ENCODE measurements at places on chromosomes 11 and 22.

- DNase-seq: no peak
Observed at GRCh38 chr11:69928975-69929374, 109.8 kb upstream of the FGF3 start.

DNA sequence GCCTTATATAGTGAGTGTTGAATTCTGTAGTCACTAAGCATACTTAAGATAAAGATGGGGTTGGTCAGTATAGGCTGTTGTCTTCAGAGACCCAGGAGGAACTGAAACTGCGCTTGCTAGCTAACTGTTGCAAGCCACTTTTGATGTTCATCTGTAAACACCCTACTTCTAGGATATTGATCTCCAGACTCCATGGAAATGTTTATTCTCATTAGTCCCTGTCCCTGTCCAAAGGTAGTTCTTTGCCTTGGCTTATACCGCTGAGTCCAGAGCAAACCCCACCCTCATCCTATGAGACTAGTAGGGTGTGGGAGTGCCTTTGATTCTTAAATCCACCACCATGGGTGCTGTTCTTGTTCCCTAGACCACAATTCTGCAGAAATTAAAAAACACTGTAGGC is 36.4 kb downstream of the DEPDC5 start:
- DNase-seq: no peak

- DNase-seq: no peak
Observed at GRCh38 chr11:117473481-117474091, 145.9 kb downstream of the CEP164 start.

- no peak for DNase-seq
Observed at GRCh38 chr11:68845351-68846002, 3.8 kb upstream of the CPT1A start.

DNA sequence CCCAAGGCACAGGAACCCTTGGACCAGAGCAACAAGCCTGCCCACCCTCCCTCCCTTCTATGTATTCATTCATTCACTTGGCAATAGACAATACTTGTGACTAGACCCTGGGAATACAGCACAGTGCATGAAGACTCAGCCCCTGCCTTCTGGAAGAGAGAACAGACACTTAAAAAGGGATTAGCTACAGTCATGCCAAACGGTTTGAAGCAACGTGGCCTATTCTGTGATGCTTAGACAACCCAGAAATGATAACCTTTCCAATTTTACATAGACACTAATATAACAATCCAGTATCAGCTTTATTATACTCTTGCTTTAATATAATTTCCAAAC is 52.6 kb downstream of the KREMEN1 start:
- no peak for DNase-seq

GRCh38 chr11:33828604-33829429 is 54.5 kb upstream of the FBXO3 start:
- DNase-seq: no peak

DNA sequence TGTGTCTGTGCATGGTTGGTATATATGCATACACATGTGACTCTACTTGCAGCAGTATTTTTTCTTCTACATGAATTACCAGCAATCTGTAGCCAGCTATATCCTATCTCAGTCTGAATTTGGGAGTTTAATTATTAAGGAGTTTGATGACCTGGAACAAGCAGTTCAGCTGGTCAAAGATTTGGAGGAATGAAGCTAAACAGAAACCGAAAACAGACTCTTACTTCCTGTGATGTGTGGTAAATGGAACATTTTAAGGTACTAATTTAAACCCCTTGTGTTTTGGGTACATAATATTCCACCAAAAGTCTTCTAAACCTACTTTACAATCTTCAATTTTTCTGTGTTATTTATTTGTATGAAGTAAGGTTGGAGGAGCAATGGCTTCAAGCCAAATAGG is 124.4 kb upstream of the PGR start:
- no peak for DNase-seq

- DNase-seq: no peak
Observed at GRCh38 chr11:76880314-76880713, 19.6 kb downstream of the ACER3 start.

GRCh38 chr11:128346804-128347203 is 240.6 kb downstream of the ETS1 start:
- DNase-seq: peak; percentile 33

DNA sequence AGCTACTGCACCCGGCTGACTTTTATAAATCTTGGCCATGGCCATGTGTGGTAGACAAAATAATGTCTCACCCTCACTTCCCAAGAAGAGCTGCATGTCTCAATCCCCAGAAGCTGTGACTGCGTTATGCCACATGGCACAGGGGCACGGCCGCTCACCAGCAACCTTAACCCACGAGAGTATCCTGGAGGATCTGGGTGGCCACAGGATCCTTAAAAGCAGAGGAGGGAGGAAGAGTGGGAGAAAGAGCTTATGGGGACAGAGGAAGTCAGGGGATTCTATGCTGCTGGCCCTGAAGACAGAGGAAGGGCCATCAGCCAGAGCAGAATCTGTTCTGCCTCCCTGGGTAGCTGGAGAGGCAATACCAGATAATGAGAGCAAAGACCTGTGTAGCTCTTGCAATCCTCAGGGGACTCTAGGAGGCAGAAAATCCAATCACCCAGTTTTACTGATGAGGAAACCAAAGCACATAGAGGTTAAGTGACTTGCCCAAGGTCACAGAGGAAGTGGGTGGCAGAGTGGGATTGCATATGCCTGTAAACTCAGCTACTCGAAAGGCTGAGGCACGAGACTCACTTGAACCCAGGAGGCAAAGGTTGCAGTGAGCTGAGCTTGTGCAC is 55.3 kb downstream of the CELSR1 start:
- DNase-seq: no peak

DNA sequence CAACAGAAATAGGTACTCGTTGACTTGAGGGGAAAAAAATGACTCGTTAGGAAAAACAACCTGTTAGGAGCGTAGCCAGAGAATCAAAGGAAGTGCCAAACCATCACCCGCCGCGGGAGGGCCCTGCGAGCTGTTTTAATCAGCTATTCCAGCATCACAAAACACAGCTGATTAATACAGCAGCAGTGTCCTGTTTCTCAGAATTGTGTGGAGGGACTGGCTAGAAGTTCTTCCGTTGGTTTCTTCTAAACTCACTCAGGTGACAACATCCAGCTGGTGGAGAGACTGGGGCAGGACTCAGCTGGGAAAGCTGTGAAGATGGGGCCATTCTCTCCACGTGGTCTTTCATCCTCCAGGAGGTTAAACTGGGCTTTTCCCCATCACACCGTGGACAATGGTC is 28.0 kb downstream of the HSPA8 start:
- no peak for DNase-seq

- no peak for DNase-seq
Observed at GRCh38 chr11:3781423-3781822, 15.9 kb downstream of the NUP98 start.

DNA sequence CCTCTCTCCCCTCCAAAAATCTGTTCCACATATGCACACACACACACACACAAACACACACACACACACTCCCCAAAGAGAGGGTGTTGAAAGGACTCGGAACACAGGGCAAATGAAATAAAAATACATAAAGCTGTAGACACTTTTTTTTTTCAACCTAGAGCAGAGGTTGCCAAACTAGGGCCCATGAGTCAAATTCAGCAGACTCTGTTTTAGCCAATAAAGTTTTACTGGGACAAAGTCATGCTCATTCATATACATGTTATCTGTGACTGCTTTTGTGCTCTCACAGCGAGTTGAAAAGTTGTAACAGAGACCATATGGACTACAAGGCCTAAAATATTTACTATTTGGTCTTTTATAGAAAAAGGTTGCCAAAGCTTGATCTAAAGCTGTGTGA is 8.9 kb downstream of the IMMP1L start:
- no peak for DNase-seq

GRCh38 chr11:102322560-102322959 is 5.3 kb downstream of the BIRC3 start:
- no peak for DNase-seq

DNA sequence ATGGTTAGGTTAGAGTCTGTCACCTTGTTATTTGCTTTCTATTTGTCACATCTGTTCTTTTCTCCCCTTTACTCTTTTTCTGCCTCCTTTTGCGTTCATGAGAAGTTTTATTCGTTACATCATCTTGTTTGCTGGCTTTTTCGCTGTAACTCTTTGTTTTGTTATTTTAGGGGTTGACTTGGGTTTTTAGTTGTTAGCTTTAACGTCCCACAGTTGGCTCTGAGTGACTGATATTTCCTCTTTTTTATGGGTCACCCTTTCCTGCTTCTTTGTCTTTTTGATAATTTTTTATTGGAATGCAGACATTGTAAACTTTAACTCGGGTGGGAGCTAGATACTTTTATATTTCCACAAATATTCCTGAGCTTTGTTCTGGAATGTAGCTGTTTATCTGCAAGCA is 13.3 kb upstream of the TNNT3 start:
- DNase-seq: no peak

- DNase-seq: no peak
Observed at GRCh38 chr11:69442807-69443137, 38.7 kb upstream of the LINC01488 start.

GRCh38 chr11:94834911-94835593 is 66.9 kb downstream of the AMOTL1 start:
- DNase-seq: no peak

- no peak for DNase-seq
Observed at GRCh38 chr11:75383246-75383645, 16.1 kb upstream of the RPS3 start.

GRCh38 chr22:24553597-24554312 is 1.2 kb downstream of the GUCD1 start:
- DNase-seq: no peak

- DNase-seq: no peak
Observed at GRCh38 chr11:109957601-109958000, 135.6 kb upstream of the ZC3H12C start.

DNA sequence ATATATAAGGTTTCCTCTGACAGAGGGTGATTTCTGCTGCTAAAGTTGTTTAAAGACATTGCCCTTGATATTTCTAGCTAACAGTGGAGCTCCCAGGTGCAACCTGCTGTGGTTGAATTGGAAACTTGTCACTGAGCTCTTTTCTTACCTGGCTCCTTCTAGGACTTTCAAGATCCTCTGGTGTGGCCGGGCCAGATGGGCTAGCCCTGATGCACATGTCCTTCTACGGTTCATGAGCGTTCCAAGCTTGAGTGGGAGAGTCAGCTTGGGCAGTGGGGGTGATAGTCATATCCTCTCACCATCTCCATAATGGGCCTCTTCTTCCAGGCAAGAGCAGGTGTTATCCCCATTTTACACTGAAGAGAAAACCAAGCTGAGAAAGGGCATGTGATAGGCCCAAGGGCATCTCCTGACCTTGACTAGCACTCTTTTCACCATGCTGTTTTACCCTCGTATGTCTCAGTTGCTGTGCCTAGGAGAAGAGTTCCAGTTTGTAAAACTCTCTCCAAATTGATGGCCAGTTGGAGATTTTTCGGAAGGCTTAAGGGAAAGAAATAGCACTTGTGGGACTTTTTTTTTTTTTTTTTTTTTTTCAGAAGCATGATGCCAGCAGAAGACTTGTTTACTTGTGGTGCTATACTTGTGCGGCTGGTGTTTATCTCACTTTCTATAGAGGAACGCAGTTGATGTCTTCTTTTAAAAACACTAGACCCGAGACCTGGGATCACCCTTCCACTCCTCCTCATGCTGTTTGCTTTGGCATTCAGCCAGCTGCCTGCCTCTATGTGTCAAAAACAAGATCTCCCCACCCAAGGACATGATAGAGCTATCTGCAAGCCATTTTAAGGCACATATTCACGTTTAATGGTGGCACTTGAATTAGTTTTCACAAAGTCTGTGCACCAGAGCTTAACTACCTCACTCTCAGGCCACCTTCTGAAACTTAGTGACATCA is 32.6 kb downstream of the TEAD1 start:
- DNase-seq: no peak

DNA sequence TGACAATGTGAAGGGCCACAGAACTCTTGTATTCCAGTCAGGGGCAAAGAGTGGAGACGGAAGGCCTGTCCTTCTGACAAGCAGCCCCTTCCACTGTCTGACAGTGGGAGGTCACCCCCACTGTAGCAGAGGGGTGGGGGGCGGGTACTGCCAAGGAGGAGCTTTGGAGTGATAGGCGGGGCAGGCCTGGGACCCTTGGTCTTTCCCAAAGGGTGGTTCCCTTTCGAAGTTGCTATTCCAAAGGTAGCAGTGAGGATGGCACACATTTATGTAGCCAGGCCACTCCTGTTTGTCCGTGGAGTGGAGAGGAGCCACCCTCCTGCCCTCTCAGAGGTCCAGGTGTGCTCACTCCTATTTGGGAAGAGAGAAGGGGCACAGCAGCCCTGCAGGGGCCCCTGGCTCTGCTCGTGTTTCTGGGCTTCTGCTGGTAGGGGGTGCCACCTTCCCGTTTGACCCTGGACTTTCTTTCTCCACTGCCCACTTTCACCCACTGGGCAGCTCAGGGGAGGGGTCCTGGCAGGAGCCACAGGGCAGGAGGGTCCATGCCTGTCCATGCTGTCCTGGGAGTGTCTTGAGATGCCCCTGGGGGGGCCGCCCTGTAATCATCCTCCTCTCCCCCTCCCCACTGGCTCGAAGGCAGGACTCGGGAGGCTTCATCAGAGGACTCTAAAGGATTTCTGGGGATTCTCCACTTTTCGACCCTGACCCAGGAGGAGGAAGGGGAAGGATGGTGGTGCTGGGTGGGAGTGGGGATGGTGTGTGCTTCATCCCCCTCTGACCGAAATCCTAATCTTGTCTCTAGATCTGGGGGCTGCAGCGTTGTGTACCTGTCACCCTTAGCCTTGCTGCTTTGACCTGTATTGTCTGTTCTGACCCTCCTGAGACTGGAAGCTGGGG is 994 bp downstream of the TAGLN start:
- no peak for DNase-seq

DNA sequence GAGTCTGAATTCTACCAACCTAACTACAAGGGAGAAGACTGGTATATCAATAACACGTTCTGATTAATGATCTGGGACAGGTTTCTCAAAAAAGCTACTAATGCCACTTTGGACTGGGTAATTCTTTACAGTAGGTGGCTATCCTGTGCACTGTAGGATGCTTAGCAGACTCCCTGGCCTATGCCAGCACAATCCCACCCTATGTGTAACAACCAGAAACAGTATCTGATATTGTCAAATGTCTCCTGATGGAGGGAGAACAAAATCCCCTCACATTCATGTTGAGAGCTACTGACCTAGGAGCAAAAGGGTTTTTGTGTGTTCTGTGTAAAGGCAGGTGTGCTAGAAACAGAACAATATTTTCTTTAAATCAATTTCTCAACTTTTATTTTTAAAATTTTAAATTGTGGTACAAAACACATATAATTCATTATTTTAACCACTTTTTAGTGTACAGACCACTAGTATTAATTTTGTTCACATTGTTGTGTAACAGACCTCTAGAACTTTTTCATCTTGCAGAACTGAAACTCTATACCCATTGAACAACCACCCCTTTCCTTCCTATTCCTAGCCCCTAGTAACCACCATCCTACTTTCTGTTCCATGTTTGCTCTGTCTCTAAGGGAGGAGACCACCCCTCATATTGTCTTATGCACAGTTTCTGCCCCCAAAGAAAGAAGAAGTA is 2.1 kb upstream of the MS4A6A start:
- DNase-seq: no peak

All from stimulated activated CD4-positive, alpha-beta T cell treated with anti-CD3 and anti-CD28 coated beads, Interleukin-4, amount 100 ng/mL, for 1 hour (primary cell).